NCI-H446 (cell line): ENCODE measurements at places on chromosomes 4 and X.

- no peak for DNase-seq
These were observed 35.3 kb upstream of the PTPN13 start for GRCh38 chr4:86558797-86559196.

GRCh38 chr4:140789759-140790158 is 33.6 kb upstream of the TBC1D9 start:
- no peak for DNase-seq

DNA sequence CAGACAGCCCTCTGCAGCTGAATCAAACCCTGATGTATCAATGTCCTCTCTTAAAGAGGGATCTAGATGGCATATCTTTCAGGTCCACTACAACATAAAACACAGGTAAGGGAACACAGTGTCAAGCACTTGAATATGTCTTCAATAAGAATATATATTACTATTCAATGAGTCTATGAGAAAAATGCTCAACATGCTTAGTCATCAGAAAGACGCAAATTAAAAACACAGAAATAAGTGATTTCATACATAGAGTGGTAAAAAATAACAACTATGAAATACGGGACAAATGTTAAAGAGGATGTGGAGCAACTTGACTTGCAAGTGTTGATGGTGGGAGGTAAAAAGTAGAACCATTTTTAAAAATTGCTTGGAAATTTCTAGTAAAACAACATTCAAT is 544.6 kb upstream of the HS3ST1 start:
- no peak for DNase-seq

DNA sequence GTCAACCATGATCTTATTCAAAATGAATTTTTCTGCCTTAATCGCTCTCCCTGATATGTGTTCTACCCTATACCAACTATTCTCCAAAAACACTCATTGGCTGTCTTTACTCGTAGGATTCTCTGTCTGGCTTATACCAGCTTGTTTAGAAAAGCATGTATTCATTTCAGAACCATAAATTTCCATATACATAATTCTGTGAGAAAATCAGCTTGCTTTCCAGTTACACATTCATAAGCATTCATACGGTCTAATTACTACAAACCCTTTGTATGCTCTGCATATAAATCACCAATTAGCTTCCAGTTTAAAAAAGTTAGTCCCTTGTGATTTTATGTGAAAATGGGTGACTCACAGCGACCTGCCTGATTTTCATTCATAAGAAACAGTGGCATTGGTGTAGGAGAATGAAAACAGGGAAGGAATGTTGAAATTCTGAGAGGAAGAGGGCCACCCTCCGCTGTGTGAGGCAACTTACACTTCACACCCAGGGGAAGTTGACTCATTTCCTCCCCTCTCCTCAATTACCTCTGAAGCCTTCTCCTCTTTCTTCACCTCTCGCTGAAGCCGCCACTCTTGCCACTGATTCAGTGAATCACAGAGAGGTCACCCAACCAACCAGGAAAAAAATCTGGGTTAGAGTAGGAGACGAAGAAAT is 63.3 kb downstream of the MEPE start:
- DNase-seq, result no peak

DNA sequence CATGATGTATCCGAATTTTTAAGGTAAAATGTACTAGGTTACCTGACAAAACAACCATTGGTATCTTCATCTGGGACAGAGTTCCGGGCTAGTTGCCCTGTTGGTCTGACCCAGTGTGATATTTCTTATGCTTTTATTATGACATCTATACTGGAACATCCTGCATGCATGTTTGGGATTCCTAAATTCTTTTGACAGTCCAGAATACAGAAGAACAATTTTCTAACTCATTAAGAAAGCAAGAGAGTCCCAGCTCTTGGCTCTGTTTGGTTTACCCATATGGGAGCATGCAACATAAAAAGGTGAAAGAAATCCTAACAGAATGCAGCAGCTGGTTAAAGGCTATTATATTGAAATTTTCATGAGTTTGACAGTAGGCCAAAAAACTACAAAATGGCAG is 247.7 kb upstream of the FTHL17 start:
- DNase-seq, result no peak

DNA sequence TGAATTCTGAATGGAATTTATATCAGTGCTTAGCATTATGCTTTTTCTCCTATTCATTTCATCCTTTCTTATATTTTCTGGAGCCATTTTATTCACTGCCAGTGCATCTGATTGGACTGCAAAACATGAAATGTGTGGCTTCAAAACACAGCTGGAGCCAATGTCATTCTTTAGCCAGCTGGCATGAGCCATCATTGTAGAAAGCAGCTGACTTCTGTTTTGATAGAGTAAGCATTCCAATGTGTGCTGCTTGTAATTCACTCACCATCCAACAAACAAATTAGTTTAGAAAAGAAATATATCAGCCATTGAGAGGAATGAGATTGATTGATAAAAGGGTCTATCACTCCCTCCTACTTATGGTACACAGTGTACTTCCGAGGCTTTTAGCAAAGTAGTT is 2616.0 kb downstream of the ARAP2 start:
- peak; percentile 52 for DNase-seq

DNA sequence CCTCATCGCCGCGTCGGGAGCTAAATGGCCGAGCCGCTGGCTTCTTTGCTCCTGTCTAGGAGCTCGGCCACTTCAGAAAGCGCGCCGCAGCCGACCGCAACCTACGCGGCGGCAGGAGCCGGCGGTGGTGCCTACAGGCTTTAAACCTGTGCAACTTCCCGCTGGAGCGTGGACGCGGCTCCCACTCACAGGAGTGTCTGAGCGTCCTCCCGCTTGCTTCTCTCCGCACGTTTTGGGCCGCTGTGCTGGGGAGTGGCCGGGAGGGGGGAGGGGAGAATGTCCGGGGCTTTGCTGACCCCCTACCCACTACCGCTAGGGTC is 1.0 kb downstream of the NHSL2 start:
- no peak for DNase-seq

DNA sequence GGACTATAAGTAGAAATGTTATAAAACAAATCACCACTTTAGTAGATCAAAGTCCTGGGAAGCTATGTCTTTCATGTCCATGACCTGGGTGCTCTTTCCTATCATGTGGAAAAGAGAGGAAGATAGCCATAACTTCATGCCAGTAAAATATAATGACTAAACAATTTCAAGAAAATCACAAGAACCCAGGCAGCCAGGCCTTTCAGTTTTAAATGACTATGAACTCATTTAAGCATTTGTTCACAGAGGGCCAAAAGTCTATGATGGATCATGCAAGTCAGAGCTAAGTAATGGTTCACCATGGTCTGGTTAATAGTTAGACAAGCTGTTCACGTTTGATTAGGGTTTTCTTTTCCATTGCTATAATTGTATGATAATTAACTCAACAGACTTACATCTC is 155.8 kb downstream of the PPARGC1A start:
- no peak for DNase-seq

- no peak for DNase-seq
These were observed 46.5 kb downstream of the EGF start for GRCh38 chr4:109959195-109959594.

DNA sequence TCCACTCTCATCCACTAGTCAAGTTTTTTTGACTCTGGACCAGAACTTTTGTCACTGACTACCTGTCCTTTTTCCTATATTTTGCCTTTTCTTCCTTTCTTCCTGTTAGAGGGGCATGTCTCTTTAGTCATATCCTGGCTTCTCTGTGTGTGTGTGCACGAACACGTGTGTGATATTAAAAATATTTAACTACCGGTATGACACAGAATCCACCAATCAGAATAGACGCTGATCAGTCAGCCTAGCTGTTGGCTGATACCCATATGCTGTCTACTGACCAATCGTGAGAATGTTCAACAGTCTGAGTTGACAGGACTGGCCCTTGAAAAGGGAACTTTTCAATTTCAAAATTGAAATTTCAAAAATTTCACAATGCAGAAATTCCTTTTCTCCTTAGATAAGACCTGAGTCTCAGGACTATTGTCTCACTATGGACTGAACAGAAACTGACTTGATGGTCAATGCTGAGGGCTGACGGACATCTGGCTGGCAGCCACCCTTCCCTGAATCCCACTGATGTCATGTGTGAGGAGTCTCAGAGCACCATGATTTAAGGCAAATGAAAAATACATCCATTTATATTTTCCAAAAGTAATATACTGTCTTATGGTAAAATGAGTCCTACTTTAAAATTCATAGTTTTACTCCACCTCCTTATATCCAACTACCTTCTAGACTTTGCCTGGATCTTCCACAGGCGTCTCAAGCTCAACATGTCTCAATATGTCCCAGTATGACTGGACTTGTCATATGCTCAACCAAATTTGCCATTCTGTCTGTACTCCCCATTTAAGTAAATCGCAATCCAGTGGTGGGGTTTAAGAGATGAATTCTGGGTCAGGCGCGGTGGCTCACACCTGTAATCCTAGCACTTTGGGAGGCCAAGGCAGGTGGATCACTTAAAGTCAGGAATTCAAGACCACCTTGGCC is 78.0 kb downstream of the CHRNA9 start:
- DNase-seq, result no peak

GRCh38 chrX:30635630-30636029 is 17.6 kb upstream of the GK start:
- DNase-seq, result peak; percentile 4

GRCh38 chr4:120796271-120796670 is 126.3 kb downstream of the PRDM5 start:
- peak; percentile 69 for DNase-seq

DNA sequence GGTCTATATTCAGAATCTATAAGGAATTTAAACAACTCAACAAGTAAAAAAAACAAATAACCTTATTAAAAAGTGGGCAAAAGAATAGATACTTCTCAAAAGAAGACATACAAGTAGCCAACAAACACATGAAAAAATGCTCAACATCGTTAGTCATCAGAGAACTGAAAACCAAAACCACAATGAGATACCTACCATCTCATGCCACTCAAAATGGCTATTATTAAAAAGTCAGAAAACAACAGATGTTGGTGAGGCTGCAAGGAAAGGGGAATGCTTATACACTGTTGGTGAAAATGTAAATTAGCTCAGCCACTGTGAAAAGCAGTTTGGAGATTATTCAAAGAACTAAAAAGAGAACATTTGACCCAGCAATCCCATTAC is 201.6 kb downstream of the QDPR start:
- DNase-seq, result no peak

DNA sequence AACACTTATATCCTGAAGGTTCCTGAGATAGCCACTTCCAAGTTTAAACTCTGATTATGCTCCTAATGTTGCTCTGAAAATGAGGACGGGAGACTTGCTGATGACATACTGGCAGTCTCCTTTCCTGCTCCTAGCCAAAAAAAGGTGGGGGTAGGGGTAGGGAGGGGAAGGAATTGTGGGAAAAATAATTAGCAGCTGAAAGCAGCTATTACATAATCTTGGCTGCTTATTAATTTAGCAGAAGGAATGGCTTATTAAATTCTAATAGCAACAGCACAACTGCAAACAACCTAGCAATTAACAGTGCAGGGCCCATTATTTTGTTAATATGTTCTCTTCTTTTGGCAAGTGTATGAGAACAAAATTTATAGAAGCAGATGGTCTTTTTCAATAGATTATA is 2.0 kb upstream of the AP1S2 start:
- peak; percentile 50 for DNase-seq
